ENCODE measurements at places on chromosomes 3 and 15. TPM values are rescaled to one million over a fixed set of nuclear protein-coding genes. Genes with fewer than 3 reads are reported as not detected.

Gene CDHR4
- total RNA-seq: not detected

DNA sequence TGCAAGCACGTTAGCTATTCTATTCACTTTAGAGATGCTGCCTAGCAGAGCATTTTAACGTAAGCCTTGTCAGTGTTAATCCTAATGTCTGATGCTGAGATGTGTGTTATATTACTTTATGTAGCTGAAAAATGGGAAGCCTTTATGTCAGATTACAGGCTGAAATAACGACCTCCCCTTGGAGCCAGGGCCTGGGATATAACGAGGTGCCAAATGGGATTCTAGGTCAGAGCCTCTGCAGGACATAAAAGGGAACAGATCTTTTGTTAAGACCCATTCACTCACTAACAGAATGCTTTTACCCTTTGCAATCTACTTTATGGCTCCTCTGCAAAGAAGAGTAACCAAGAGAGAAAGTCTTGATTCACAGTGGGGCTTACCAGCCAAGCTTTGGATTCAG is 815.5 kb upstream of the CFAP20DC start:
- H3K4me3 ChIP-seq: no peak overlapping the region
- no peaks in the 10 kb centered on the region for H3K36me3 ChIP-seq
- no peak overlapping the region for H3K27ac ChIP-seq
- H3K27me3 ChIP-seq: no peaks in the 10 kb centered on the region
- no peaks in the 10 kb centered on the region for H3K4me1 ChIP-seq

Gene GPR62
- total RNA-seq: 0.38 TPM

Gene PGBD4
- total RNA-seq: 0.91 TPM

Gene SUSD5
- total RNA-seq: 0.76 TPM

Gene CEMIP
- total RNA-seq: 9.0 TPM

Gene KBTBD13
- total RNA-seq: not detected

GRCh38 chr15:71443538-71443937 is 328.3 kb downstream of the THSD4 start:
- H3K27ac ChIP-seq: peak overlapping the region; percentile 7
- no peak for DNase-seq

GRCh38 chr15:31364301-31365031 is 37.8 kb downstream of the KLF13 start:
- no peaks in the 10 kb centered on the region for H3K27me3 ChIP-seq
- H3K4me1 ChIP-seq: peaks cover 95% of the 10 kb centered on the region
- H3K27ac ChIP-seq: peak overlapping the region; percentile 95
- H3K36me3 ChIP-seq: peaks cover under 1% of the 10 kb centered on the region

Measured in esophagus squamous epithelium (tissue), 5 donors.